ENCODE measurements at places on chromosomes 7 and 10.

GRCh38 chr7:54705436-54705835 lies 53.6 kb downstream of the SEC61G start:
- DNase-seq: no peak

GRCh38 chr10:92967641-92968040 lies 93.0 kb upstream of the CYP26C1 start:
- no peak for DNase-seq

DNA sequence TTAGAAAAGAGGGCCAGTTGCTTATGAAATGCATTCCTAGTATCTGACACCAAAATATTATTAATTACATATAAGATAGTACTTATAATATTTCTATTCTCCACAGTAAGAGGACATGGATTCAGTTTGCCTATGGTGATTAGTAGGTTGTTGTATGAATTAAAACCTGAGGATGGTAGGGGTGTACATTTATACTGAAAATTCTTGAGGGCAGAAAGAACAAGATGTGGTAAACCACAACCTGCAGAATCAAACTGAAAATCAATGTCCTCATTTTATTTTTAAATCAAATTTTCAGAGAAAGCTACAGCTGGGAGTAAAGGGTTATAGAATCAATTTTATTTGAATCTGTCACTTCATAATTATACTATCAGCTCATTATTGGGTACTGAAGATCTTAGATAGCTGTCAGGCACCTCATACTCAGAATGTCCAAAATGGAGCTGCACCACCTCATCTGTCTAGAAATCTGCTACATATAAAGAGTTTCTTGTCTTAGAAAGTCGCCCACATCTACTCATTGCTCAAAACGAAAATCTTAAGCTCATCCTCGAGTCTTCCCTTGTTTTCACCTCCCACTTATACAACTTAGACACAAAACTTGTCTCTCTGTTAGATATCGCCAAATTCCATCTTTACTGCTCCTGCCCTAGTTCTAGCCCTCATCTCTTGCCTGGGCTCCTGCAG lies 65.4 kb downstream of the MYO3A start:
- no peak for DNase-seq

DNA sequence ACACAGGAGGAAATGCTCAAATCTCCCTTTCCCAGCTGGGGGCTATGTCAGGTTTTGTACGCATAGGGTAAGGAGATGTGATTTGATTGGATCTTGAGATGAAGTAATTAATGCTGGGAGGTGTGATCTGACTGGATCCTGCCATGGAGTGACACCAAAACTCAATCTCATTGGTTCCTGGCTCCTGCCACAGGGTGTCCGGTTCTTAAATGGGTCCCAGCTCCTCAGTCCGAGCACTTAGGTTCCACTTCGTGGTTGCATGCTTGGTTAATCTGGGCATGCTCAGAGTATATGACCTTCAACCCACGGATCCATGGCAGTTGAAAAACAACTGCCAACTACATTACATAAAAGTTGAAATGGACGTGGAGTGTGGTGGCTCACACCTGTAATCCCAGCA lies 3.1 kb upstream of the ZNF12 start:
- no peak for DNase-seq

DNA sequence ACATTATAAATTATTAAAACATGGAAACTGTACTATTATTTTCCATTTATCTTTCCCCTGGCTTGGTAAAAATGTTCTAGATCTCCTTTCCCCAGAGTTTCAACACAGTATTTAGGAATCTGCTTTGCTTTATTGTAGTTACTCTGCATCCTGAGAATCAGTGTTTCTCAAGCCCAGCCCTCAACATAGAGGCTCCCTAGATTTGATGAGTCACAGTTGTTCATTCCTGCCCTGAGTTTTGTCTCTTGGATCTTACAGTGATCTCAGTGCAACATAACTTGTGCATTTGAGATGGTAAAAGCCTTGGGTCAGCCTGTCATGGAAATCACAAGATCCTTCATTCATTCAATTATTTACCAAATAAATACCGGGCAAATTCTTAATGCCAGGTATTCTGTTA lies 63.0 kb downstream of the VAX1 start:
- DNase-seq: no peak

- DNase-seq: no peak
These were observed 238.7 kb upstream of the TCF7L2 start for GRCh38 chr10:112711366-112711765.

DNA sequence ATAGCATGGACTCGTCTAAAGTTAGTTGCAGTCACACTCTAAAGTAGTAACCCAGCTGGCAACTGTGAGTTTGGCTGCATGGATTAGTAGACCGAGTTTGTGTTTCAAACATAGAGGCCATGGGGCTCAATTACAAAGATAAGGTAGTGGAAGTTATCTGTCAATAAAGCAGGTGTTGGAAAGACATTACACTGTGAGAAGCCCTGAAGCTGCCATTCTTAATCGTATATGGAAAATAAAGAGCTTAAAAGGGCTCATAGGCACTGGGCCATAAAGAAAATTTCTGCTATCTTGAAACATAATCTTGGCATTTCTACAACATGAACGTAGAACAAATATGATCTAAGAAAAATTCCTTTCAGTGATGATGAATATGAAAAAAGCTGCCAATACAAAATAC lies 837.7 kb downstream of the REEP3 start:
- no peak for DNase-seq

DNA sequence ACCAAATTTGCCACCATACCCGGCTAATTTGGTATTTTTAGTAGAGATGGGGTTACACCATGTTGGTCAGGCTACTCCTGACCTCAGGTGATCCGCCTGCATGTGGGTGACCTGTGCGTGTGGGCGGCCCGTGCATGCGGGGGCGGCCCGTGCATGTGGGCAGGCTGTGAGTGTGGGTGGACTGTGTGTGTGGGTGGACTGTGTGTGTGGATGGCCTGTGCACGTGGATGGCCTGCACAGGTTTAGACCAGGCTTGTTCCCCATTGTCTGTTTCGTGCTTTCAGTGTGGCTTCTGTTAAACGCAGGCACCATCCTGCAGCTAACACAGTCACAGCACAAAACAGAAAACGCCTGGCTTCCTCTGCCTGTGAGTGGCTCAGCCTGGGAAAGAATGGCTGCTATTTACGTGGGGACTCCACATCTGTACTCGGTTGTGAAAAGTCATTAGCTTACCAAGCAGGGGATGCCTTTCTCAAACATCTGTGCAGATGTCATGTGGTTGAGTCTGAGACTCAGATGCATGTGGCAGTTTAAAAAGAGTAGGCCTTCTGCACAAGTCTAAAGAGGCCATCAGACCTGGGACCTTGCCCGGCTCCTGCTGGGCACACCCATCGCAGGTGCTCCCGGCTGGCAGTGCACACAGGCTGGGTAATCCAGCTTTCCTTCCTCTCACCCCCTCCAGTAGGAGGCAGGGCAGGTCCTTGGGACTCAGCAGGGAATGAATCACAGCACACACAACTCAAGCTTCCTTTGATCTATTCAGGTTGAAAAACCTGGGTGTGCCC lies 91.6 kb downstream of the COBL start:
- no peak for DNase-seq

- no peak for DNase-seq
These were observed 50.7 kb upstream of the CABCOCO1 start for GRCh38 chr10:61612009-61612408.

- no peak for DNase-seq
These were observed 196.4 kb downstream of the CREB5 start for GRCh38 chr7:28608731-28609130.

GRCh38 chr7:90593205-90593604 lies 2.9 kb upstream of the CDK14 start:
- DNase-seq: no peak

- no peak for DNase-seq
These were observed 30.4 kb upstream of the RET start for GRCh38 chr10:43046288-43046991.

DNA sequence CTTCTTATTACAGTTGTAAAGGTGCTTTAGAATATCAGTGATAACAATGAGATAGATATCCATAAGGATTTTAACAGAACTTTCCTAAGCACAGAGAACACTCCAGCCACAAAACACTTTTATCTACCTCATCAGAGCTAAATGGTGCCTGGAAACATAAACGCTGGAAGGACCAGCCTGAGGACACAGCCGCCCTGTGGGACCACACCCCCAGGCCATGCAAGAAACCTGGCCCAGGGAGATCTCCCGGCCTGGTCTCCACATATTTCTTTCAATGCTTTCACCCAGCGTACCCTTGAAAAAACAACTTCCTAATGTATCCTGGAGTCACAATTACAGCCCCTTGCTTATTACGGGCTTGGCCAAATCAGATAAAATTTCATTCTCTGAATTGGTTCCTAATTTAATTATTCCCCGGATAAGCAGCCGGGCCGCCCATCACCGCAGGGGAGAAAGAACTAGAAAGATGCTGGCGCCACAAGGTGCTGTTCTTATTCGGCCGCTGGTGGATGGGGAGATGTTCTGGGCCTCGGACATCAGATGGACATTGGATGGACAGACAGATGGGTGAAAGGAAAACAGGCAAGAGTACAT lies 11.8 kb downstream of the CHST15 start:
- no peak for DNase-seq

DNA sequence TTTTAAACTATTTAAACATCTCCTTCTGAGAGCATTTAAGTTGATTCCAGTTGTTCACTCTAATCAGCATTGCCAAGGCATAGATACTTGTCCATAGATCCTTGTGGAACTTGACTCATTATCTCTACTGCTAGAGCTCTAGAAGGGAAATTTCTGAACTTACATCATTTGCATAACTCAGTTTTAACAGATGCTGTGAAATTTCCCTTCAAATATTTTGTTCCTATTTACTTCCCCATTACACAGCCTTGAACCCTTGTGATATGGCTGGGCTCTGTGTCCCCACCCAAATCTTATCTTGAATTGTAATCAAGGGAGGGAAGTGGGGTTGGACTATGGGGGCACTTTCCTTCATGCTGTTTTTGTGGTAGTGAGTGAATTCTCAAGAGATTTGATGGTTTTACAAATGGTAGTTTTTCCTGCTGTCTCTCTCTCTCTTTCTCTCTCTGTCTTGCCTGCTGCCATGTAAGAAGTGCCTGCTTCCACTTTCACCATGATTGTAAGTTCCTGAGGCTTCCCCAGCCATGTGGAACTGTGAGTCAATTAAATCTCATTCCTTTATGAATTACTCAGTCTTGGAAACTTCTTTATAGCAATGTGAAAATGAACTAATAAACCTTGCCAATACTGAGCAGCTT lies 25.4 kb downstream of the INSIG1 start:
- no peak for DNase-seq

- DNase-seq: no peak
These were observed 16.8 kb upstream of the KIF20B start for GRCh38 chr10:89684604-89685003.

DNA sequence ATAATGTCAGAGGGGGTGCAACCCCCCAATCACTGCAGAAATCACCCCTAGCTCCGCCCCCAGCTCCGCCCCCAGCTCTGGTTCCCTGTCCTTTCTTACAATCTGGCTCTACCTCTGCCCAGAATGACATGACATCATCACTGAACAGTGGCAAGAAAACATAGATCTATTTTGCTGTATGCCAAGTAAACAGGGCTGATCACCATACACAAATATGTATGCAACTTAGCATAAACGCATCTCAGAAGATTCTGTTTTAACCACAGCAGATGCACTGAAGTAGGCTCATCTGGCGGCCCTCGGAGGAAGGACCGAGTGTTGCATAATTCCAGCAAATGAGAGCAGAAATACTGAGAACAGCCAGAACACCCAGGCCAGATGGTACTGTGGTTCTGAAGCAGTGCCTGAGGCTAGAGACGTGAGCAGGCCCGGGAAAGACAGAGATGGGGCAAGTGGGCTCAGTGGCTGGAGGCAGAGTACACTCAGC lies 293.3 kb upstream of the KLF14 start:
- no peak for DNase-seq

DNA sequence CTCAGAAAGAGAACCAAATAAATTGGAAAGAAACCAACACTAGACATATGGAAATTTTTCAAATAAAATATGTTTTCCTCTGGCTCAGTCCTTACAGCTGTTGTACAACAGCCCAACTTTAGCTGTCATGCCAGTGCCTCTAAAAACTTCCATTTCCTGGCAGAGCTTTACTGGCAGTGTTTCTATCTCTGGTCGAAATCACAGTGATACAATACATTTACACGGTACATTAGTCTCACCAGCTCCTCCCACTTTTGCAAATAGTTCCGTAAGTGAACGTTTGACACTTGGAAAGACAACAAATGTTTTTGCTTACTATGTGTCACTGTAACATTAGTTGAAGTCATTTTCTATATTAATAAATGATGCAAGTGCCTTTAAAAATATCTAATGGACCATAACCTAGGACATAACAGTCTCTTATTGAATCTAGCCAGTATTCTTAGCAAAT lies 29.8 kb downstream of the BCAP29 start:
- no peak for DNase-seq

- DNase-seq: no peak
These were observed 31.7 kb downstream of the PAPOLB start for GRCh38 chr7:4830176-4830575.

DNA sequence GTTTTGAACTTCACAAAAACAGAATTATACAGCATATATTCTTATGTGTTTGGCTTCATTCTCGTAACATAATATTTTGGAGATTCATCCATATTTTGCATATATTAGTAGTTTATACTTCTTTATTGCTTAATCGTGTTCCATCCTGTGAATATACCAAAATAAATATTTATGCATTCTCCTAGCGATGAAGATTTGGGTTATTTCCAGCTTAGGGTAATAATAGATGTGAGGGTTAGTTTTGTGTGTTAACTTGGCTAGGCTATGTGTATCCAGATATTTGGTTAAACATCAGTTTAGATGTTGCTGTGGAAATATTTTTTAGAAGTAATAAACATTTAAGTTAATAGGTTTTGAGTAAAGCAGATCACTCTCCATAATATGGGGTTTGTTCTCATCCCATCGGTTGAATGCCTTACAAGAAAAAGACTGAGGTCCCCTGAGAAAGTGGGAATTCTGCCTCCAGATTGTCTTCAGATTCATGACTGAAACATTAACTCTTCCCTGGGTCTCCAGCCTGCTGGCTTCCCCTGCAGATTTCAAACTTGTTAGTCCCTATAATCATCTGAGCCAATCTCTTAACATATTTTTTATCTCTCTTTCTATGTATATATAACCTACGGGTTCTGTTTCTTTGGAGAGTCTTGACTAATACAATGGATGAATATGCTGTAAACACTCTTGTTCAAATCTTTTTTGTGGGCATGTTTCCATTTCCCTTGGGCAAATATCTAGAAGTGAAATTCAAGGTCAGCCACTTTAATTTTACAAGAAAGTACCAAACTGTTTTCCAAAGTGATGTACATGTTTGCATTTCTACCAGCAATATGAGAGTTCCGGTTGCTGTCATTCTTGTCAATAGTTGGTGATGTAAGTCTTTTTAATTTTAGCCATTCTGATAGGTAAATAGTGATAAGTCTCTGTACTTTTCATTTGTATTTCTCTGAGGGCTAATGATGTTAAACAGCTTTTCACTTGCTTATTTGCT lies 48.7 kb downstream of the PDK4 start:
- no peak for DNase-seq

GRCh38 chr7:76285604-76286374 lies 16.7 kb upstream of the HSPB1 start:
- no peak for DNase-seq

GRCh38 chr10:82240408-82240807 lies 365.4 kb downstream of the NRG3 start:
- no peak for DNase-seq
